ENCODE measurements at places on chromosomes 4 and X.

GRCh38 chr4:42927946-42928345, 35.4 kb downstream of the GRXCR1 start:
- no peak for DNase-seq

- DNase-seq, result no peak
Observed at GRCh38 chrX:16462912-16463311, 187.0 kb upstream of the S100G start.

GRCh38 chr4:64014647-64015046, 394.6 kb downstream of the TECRL start:
- DNase-seq, result no peak

DNA sequence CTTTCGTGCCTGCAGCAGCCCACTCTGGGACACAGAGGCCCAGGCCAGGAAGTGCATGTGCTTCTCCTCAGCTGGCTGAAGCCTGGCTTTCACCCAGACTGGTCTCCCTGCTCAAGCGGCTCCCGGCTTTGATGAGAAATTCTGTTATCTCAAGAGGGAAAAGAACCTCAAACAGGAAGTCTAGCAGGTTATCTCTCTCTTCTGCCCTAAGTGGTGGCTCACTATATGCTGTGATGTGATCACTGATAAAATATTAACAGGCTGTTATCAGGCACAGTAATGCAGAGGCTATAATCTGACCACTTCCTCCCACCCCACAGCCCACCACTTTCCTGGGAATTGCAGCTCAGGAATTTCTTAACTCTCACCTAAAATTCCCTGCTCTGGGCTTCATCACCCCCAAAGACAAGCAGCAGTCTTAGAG, 13.3 kb downstream of the CLDN2 start:
- DNase-seq, result no peak

GRCh38 chr4:76108467-76109181, 34.1 kb downstream of the ART3 start:
- no peak for DNase-seq

DNA sequence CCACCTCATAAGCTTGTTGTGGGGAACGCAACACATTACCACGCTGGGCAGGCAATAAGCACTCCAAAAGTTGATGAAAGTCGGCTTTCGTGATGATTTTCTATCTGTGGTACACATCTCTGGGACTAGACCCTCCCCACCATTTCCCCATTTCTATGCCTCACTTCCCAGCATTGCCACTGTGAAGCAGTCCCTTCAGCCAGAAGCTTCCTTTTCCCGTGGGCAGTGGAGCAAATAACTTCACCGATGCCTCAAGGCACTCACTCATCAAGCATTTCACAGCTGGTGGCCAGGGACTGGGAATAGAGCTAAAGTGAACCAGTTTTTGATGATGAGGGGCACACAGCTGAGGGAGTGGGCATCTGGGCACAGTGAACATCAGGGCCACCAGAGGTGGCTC, 18.9 kb downstream of the C4orf50 start:
- no peak for DNase-seq

GRCh38 chrX:120791013-120791643, 84.5 kb downstream of the CT47B1 start:
- DNase-seq, result no peak

- no peak for DNase-seq
Observed at GRCh38 chr4:54754394-54754793, 96.6 kb downstream of the KIT start.

DNA sequence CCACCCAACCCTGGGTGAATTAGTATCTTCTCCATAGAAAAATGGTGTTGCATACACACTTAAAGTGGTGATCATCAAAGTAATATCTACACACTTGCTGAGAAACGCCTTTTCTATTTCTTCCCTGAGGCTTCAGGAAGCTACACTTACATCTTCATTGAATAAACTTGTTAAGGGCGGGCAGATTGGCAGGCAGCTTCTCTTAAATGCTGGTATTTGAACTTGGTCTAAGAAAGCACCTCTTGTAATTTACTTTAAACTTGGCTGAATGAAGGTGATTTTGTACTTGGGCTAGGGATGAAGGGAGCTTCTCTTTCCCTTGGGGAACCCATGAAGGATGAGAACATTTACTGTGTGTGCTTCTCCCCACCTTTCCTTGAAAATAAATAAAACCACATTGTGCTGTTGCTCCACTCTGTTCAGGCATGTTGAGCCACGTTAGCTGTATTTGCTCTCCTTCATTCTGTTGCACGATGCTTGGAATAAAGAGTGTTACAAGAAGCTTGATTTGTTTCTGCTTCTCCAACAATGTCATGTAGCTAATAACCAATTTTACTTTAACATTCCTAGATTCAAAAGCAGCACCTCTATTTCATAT, 430.1 kb downstream of the ANKRD50 start:
- no peak for DNase-seq

GRCh38 chrX:13081395-13082205, 37.2 kb upstream of the FAM9C start:
- no peak for DNase-seq

- no peak for DNase-seq
Observed at GRCh38 chr4:152289941-152290340, 246.0 kb downstream of the FBXW7 start.

GRCh38 chrX:111868726-111869638, 7.0 kb upstream of the TRPC5OS start:
- DNase-seq, result no peak

DNA sequence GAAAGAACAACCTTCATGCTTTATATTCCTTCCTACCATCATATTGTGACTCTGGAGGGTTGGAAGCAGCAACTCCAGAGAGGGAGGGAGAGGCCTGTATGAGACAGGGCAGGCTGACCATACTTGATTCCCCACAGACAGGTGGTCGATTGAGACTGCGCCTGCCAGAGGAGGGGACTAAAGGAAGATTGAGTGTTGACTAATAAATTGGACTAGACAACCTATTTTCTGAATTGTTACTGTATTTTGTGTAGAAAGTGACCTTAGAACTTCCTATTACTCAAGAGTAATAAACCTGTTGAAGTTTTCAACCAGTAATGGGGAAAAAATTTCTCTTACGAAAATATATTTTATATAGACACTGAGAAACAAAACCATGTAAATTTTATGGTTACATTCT, 301.5 kb downstream of the INPP4B start:
- no peak for DNase-seq

DNA sequence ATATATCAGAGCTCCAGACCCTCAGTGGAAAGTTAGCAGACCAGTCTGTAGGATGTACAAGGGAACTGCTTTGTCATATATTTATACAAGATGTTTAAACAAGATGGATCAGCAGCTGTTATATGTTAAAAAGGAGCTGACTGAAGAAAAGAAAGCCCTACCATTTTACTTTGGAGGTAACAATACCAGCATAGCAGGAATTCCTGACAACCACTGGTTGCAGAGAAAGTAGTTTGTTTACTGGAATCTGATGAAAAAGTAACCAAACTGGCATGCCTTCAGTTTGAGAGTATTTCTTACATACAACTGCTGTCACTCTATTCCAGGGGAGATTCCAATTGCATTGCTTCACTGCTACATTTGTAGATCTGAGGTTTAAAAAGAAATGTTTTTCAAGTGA, 49.5 kb upstream of the GABRQ start:
- no peak for DNase-seq

DNA sequence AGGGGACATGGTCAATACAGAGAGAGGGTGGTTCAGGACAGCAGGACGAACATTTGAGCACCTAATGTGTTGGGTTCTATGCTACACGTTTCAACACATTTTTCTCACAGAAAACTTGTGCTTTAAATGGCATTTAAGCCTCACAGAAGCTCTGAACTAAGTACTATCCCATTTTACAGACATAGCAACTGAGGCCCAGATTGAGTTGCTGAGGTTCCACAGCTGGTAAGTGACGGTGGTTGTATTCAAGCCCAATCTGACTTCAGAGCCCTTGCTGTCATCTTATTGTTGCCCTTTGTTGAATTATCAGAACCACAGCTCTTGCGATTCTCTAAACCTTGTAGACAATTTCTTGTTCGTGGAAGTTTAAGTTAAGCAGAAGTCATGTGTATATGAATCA, 116.7 kb downstream of the FNIP2 start:
- DNase-seq, result no peak

Data from activated CD8-positive, alpha-beta memory T cell treated with anti-CD3 and anti-CD28 coated beads for 4 hours (primary cell).